Neuronal stem cell (in vitro differentiated cells): ENCODE measurements at places on chromosomes 7 and 10.

GRCh38 chr10:44660271-44660670 lies 250.9 kb upstream of the TMEM72 start:
- no peak for DNase-seq

DNA sequence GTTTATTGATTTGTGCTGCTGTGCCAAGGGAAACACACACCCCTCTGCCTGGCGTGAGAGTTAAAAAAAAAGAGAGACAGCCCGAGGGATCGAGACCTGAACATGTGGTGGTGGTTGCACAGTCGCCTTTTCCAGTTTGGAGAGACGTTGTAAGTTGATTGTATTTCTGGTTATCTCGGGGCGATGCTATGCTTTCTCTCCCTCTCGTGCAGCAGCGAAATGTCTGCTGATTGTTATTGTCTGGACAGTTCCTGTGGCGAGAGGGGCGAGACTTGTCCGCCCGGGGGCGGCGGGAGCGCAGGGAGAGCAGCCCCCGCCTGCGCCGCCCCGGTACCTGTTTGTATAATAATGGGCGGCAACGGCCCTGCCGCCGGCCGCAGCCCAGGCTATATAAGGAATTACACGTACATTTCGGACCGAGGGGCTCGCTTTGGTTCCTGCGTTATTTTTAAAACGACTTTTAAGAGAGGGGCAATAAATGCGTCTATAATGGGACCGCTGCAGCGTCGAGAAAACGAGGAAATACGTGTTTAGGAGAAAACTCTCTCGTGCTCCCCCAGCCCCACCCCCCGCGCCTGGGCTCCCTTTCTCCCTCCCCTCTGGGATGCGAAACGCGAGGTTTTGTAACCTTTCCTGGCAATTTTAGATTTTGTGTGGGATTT lies 1.7 kb downstream of the ZEB1 start:
- peak; percentile 40 for DNase-seq

DNA sequence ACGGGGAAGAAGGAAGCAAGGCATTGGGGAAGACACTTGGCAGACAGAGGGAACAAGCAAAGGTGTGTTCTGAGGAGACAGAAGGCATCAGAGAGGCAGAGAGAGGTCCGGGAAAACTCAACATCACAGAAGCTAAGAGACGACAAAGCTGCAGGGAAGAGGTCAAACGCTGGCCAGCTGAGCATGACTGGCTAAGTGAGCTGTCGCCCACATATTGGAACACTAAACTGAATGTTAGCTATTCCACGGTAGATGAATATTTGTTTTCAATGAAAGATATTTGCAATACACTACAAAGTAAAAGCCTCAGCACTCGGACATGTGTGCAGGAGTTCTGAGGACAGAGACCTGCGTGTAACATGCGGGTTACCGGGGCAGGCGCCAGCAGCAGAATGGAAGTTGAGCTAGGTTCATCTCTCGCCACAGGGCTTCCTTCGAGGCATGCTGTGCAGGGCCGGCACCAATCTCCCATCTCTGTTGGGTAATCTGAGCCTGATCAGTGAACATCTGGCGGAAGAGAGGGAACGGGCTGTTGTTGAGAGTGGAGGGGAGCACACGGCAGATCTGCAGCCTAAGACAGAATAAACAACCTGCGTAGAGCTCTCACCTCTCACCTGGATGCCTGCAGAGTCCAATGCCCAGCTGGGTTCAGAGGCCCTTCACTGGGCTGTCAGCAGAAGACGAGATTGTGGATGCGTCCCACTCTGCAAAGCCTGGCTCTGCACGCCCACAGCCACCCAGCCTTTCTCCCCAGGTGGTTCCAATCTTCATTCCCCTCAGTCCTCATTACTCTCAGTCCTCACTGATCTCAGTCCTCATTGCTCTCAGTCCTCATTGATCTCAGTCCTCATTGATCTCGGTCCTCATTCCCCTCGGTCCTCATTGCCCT lies 35.9 kb downstream of the INSIG1 start:
- no peak for DNase-seq

GRCh38 chr7:564176-564865 lies 44.7 kb upstream of the PDGFA start:
- no peak for DNase-seq

DNA sequence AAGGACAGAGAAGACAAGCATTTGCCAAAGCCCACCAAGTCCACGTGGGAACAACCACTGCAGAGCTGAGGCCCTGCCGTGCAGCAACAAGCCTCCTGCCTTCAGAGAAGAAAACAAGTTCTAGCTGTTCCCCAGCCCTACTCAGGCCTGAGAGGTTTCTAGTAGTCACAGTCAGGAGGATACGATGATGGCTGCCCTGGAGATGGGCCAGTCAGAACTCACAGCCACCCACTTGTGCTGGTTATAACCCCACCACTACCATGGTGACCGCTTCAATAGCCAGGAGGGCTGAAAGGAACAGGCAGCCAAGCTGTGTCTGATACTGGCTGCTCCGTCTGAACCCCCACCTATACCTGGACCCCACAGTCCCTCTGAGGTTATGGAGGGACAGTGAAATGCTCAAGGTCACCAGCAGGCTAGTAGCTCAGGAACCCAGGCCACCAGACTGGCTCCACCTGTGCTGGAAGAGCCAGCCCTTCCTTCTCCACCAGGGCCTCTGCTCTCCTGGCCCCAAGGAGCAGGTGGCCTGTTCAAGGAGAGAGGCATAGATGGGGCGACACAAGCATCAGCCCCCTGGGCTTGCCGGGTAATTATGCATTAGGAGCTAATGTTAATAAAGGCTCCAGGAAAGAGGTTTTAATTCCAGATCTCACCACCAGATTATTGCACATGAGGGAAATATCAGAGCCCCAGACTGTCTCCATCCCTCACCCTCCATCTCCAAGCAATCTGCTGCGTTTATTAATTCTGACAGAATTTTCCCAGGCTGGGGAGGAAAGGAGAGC lies 125.8 kb upstream of the PCBD1 start:
- no peak for DNase-seq

DNA sequence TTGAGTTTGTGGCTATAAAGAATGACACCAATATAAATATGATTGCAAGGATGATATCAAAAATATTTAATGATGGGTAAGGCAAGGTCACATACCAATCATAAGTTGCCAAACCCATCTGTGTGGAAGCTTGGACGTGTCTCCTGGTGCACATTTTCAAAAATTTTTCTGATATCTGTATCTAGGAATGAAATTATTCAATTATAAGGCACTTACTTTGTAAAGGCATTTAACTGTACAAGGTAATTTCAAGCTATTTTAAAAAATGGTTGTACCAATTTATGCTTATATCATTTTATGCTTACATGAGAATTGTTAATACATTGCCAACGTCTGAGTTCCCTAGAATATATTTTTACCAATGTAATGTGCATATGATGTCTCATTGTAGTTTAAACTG lies 306.4 kb upstream of the CACNA2D1 start:
- no peak for DNase-seq

- no peak for DNase-seq
Observed at GRCh38 chr7:41817386-41817785, 114.5 kb upstream of the INHBA start.

GRCh38 chr7:50676740-50677637 lies 105.7 kb downstream of the GRB10 start:
- DNase-seq: no peak

DNA sequence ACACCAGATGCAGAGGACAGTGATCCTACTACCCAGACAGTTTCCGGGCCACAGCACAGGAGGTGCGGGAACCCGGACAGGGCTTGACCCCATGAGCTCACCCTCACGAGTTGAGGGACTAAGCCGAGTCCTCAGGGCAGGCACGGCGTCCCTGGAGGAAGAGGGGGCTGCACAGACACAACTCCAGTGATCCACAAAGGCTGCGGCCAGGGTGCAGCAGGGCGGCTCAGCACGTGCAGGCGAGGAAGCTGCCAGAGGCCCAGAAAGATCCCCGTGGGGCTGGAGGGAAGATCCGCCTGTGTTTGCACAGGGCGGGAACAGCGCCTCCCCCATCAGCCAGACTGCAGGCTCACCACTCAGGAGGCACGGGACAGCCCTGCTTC lies 45.9 kb upstream of the TMEM72 start:
- no peak for DNase-seq

GRCh38 chr7:9082203-9082602 lies 648.8 kb downstream of the NXPH1 start:
- no peak for DNase-seq

DNA sequence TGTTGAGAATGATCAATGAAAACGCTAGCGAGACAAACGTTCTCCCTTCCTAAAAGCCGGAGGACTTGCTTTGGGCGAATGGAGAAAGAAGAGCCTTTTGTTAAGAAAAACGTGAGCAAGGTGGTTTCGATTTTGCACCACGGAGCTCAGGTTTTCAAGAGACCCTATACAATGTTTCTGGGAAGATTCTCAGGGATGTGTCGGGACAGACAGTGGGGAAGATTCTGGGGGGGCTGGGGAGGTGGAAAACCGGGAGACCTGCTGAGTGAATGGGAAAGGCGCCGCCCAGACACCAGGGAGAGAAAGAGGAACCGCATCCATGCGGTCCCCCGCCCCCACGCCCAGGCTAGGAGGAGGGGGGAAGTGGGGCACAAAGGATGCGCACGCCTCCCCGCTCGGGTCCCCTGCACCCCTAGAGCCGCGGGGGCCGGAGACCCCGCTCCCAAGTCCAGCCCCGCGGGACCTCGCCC lies 745 bp downstream of the YWHAG start:
- DNase-seq: peak; percentile 41

DNA sequence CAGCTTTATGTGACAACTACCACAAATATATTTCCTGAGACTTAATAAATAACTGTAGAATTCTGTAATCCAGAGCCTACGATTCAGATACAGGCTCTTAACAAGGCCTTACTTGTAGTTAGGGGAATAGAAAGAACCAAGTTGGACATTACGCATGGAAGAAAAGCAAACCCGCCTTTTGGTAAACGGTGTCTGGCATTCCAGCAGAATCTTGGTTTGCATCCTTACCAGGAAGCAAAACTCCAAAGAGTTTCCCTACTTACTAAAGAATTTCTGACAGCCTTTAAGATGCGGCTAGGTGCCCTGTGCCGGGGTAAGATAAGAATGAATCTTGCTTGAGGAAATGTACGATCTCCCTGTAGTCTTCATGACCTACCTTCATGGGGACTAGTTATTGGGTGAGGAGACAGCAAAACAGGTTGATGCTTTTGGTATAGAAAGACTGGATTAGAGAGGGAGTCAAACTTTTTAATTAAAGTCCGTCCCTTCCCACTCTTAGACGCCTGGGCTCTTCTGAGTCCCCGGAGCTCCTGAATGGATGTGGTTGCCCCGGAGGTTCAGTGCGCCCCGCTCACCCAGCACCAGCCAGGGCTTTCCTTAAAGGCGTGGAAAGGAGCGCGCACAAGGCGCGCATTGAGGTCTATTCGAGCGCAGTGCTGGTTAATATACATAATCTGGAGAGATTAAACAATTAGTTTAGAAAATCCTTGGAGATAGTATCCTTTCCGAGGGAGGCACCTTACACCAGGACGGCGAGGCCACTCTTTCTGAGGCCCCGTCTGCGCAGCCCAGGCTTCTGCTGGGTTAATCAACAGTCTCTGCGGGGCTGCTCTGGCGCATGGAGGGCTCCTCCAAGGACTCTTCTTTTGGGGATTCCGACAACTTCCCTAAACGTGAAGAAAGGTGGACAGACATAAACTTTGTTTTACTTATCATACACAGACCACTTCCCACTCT lies 11.5 kb downstream of the PTF1A start:
- DNase-seq: no peak

DNA sequence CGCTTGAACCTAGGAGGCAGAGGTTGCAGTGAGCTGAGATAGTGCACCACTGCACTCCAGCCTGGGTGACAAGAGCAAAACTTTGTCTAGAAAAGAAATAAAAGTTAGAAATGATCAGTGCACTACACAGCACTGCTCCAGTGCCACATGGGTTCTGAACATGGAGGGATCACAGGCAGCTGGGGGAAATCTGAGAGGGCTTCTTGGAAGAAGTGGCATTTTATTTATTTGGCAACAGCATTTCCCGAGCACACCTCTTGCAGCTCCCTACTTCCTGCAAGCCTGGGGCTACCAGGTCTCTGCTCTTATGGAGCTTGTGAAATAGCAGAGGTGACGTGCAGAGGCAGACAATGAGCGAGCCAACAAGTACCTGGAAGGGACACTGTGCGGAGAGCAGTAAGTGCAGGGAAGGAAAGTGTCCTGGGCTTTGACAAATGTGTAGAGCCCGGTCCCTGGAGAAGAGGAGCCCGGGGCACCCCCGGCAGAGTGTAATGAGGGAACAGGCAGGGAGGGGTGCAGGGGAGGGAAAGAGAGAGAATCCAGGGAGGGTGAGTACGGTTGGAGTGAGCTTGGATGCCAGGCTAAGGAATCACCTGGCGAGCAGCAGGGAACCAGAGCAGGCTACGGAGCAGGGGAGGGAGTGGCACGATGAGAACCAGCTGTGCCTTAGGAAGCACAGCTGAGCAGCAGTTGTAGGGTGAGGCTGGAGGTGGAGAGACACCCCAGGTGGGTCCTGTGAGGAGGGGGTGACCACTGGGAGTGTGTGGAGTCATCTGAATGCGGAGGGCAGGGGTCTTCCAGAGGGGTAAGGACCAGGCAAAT lies 104.6 kb upstream of the CTBP2 start:
- DNase-seq: no peak

GRCh38 chr10:105192861-105193260 lies 551.8 kb downstream of the SORCS3 start:
- no peak for DNase-seq

GRCh38 chr10:80421050-80421706 lies 12.8 kb downstream of the PRXL2A start:
- no peak for DNase-seq
